ENCODE measurements at places on chromosomes 7 and 10. TPM values are rescaled to one million over a fixed set of nuclear protein-coding genes. Genes with fewer than 3 reads are reported as not detected.

DNA sequence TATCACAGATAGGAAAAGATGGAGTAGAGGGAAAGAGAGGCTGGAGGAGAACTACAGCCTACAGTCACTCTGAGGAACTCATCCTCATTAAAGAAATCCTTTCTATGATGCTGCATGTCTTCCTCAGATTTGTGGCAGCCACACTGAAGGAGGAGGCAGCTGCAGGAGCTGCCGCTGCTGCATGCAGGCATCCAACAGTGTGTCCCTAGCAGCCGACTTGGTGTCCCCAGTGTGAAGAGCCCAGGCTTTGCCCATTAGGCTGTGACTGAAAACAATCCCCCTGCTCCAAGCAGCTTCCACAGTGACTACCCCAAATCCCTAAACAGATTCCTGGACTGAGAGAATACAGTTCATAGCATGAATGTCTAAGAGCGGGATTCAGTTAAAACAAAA, 23.1 kb downstream of the SKIDA1 start:
- no peak for DNase-seq

DNA sequence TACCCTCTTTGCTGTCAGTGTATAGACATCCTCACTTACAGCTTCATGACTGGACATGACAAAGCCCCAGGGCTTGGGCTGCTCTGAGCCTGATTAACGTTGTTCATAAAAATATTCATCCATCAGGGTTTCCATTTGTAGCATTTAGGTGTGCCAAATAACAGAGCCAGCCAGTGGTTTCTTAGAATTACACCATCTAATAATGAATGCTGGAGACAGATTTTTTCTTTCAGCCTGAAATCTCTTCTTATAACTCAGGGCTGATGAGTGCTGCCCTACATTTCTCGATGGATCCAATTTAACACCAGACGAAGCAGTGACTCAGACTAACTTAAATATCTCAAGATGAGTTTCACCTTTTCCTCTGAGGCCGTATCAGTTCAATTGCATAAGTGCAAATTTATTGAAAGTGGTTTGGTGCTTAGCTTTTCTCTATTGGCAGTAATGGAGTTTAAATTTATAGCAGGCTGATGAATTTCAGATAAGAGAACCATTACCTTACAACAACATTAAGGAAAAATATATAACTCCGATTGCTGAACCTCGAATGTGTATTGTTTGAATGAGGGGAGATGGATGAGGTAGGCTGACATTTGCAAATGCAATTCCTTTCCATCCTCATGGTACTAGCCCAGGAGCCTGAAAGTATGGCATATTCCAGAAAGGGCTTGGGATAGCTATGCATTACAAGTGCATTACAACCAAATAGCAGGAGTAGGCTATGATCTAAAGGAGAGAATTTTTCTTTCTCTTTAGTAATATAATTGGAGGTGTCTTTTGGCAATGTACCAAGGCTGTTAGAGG, 900.6 kb downstream of the KCNMA1 start:
- DNase-seq, result no peak

CYP2W1 gene
- not detected for total RNA-seq

NANOS1 gene
- total RNA-seq, result 7.8 TPM

Data from GM23338 (cell line).